ENCODE measurements at places on chromosomes 12 and 14.

DNA sequence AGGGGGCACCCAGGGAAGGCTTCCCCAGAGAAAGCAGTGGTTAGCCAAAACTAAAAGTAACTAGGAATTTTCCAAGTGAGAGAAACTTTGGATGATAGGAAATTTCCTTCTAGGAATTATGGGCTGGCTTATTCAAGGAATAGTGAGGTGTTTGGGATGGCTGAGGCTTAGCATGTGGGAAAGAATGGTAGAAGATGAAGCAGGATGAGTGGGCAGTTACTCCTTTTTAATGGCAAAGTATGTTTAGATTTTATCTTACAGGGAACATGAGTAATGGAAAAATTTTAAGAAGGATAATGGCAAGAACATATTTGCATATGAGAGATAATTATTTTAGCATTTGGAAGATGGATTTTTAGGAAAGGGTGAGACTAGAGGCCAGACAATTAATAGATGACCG, 197.6 kb downstream of the SLC38A4 start:
- DNase-seq: no peak

DNA sequence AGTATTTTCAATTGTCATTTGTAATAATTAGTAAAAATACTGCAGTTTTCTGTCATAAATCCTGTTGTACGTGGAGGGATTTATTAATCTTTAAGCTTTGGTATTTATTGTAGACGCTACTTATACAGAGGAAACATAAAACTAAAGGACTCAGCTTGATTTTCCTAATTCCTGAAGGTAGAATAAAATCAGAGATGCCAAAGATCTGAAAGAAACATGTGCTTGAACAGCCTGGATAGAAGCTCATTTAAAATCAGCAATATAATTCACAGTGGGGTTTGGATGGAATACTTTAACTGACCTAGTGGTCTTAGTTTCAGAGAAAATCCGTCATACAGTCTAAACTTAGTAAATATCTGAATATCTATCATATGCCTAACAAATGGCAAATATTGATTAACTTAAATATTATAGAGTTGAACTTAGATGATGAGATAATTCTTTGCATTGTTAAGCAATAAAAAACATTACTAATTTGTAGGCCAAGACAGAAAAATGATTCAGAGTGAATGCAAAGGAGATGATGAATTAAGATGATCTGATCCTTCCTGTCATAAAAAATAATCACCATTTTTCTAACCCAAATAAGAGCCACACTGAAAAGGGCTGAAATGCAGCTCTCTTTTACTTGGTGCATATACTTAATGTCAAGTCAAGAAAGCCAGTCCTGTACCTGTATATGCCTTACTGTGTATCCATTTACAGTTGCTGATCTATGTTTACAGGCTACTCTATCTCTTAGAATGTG, 397.1 kb upstream of the DCN start:
- no peak for DNase-seq

DNA sequence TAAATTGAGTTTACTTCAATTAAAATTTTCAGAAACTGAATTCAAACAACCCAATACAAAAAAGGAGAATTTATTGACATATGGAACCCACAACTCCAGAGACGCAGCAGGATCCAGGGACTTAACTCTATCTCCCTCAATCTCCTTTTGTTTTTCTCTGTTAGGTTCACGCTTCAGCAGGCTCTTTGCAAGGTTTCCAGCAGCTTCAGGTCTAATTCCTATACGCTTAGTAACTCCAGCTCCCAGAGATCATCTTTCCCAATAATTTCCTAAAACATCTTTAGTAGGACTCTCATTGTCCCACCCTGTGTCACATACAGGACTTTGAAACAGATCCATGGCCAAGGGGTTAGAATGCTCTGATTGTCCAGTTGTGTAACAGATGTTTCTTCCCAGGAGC, 175.2 kb downstream of the RMST start:
- DNase-seq: no peak

GRCh38 chr12:52984136-52984535, 22.1 kb upstream of the EIF4B start:
- no peak for DNase-seq

- DNase-seq: no peak
Measured at GRCh38 chr12:6758506-6759095, 5.7 kb upstream of the MLF2 start.

DNA sequence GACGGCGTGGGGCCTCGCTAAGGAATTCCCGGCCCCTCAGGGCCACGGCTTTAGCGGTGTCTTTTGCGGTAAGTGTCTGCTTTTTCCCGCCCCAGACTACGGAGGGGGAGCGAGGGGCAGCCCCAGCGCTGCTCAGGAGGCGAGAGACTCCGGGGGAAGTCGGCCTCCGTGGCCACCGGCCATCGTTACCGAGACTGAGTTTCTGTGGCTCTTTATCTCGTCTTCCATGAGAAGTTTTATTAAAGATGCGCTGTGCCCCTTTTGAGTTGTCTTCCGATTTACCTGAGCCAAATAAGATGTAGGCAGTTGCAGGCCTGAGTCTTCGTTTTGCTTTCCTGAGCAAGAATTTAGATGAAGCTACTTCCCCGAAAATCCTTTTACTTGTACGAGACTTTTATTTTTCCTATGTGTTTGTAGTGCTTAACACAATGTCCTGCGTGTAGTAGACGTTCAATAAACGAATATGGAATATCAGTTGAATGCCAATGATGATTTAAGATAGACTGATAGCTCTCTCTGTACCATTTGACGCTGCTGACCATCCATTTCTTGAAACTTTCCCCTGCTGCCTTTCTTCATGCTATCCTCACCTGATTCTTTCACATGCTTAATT, 462 bp downstream of the SRP54 start:
- DNase-seq: no peak

DNA sequence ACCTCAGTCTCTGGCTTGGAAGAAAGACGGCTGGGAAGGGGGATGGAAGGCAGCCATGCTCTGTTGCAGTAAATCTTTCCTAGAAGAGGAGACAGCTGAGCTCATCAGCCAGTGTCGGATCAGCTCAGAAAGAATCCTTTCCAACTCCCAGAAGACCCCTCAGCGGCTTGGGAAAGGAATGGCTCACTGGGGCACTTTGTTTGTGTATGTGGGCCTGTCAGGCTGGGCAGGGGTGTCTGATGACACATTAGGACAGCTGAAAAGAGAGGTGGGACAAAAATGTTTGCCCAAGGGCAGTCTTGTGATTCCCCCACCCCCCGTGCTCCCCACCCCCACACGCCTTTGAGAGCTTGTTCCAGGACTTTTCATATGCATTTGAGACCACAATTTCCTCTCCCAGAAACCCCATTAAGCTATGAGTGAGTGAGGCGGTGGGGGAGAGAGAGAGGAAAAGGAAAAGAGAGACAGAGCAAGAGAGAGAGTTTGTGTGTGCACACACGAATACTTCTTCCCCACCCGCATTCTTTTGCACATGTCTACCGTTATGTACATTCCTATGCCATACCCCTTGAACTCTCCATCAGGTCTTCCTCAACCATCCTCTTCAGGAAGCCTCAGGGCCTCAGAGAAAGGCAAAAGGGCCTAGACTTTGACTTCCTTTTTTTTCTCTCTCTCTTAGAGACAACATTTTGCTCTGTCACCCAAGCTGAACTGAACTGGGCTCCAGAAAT, 198.9 kb downstream of the ZFP36L1 start:
- no peak for DNase-seq

- DNase-seq: no peak
Measured at GRCh38 chr12:30991466-30991865, 64.9 kb downstream of the TSPAN11 start.

- no peak for DNase-seq
Measured at GRCh38 chr14:100192250-100192671, 32.8 kb upstream of the DEGS2 start.

- peak; percentile 22 for DNase-seq
Measured at GRCh38 chr12:10140001-10140400, 10.0 kb upstream of the CLEC7A start.

DNA sequence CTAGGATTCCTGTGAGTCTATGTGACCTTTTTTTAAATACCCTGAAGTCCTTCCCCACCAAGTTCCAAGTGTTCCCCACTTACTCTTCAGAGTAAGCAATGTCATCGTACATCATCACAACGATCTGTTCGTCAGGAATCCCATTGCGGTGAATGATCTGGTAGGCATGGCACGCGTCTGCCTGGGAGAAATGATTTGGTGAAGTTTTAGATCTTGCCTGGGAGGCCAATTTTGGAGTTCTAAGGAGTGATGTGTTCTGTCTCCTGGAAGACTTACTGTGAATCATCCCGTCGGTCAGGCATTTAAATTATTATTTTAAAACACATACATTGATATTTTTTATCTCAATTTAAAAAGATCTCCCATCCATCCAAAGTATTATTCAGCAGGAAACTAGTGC, 29.8 kb downstream of the LGMN start:
- no peak for DNase-seq

- no peak for DNase-seq
Measured at GRCh38 chr12:96368233-96368632, 32.0 kb downstream of the CDK17 start.

- no peak for DNase-seq
Measured at GRCh38 chr14:62097072-62097471, 334.9 kb downstream of the SNAPC1 start.

GRCh38 chr12:50017641-50018040, 7.7 kb downstream of the RACGAP1 start:
- no peak for DNase-seq

- no peak for DNase-seq
Measured at GRCh38 chr12:40313928-40314327, 89.1 kb downstream of the LRRK2 start.

GRCh38 chr14:53953828-53954550, 2.6 kb downstream of the BMP4 start:
- DNase-seq: no peak

DNA sequence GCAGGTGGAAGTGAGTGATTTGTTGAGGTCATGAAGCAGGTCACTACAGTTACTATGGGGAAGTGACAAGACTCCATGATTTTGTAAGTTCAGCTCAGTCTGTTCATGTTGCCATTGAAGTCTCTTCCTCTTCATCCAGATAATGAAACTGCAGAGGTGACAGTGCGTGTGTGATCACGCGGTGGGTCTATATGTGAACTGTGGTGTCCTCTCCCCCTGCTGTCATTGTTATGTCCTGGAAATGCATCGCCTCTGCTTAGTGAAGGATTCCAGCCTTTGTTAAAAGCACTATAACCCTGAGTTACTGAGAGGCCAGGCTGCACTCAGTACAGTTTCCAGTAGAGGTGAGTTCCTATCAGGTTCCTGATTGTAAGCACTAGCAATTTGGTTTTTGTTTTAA, 216.2 kb upstream of the RMST start:
- no peak for DNase-seq

GRCh38 chr14:78090864-78091263, 79.3 kb upstream of the NRXN3 start:
- no peak for DNase-seq

DNA sequence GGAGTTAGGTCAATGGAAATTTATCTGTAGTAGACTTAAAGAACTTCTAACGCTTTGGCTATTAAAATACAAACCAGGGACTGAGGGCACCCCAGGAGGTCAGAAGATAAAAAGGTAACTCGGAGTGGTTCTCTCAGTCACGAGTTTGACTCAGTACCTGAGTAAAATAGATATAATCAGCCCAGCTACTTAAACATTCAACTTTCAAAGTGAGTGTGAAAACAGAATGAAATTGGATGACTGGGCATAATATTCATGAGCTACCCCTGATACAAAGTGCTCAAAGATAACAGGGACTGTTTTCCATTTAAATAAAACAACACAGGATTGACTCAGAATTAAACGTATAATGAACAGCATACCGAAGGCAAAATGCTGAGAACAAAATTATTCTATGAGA, 75.0 kb downstream of the FOXN3 start:
- DNase-seq: no peak

DNA sequence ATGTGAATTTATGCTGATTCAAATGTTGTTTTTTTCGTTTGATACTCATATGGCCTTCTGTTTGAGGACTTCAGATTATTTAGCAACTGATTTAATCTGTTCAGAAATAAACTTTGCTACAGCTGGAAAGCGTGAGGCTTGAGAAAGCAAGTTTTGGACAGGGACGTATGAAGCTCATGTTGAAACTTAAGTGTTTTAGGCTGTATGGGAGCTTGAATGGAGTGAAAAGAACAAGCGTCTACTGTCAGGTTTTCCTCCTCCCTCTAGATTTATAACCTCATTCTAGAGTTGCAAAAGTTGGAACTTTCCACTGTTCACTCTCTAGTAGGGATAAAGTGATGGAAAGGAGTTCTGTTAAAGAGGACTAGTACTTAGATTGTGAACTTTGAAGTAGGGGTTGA, 1.0 kb downstream of the PRPF39 start:
- DNase-seq: no peak

DNA sequence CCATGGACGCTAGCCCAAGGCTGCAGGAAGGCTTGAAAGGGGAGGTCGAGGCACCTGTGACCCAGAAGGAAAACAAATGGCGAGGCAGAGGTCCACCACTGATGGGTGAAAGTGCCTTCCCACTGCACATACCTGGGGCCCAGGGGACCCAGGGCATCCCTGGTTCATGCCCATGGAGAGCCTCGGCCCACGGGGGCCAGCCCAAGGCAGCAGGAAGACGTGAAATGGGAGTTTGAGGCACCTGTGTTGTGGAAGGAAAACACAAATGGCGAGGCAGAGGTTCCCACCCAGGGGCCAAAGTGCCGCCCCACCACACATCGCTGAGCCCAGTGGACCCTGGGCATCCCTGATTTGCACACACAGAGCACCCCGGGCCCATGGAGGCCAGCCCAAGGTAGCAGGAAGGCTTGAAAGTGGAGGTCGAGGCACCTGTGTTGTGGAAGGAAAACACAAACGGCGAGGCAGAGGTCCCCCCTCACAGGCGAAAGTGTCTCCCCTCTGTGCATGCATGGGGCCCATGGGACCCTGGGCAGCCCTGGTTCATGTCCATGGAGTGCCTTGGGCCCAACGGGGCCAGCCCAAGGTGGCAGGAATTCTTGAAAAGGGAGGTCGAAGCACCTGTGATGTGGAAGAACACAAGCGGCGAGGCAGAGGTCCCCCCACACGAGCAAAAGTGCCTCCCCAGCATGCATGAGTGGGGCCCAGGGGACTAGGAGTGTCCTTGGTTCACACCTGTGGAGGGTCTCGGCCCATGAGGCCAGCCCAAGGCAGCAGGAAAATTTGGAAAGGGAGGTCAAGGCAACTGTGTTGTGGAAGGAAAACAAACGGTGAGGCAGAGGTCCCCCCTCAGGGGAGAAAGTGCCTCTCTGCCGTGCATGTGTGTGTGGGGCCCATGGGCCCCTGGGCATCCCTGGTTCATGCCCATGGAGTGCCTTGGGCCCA, 383.3 kb downstream of the ALG10 start:
- peak; percentile 0 for DNase-seq

DNA sequence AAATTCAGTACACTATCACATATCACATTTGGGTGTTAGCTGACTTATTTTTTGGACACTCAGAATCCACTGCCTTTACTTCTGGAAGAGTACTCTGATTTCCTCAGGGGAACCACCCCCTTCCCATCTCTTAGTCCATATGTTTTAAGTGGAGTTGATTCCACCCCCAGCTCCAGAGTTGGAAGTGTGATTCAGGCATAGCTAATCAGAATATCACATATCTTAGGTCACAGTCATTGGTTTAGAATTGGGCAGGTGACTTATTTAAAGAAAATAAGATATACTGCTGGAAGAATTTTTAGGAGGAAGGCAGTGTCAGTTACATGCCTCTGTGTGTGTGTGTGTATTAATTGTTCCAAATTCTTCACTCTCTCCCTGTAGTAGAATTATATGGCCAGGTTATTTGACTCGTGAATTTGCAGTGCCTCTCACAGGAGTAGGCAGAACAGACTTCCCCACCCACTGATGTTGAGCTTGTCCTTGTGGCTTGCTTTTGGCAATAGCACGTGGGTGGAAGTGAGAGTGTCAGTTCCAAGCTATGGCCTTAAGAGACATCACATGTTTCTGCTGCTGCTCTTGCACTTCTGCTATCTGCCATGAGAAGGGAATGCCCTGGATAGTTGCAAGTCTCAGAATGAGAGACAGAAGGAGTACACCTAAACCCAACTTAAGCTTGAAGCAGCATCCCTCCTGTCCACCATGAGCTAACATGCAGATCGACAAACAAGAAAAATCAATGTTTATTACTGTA, 6.4 kb upstream of the GAS2L3 start:
- DNase-seq: no peak

Data from activated gamma-delta T cell treated with Interleukin-2 at 50 U/mL for 16 hours (primary cell).